Inflammatory macrophage treated with lipopolysaccharide for 1 hour (primary cell): ENCODE measurements at places on chromosomes 12 and 14.
A peak's percentile ranks its signal among the peaks of the same experiment; 100 is the strongest.

GRCh38 chr14:49867831-49868719, 15.5 kb upstream of the NEMF start:
- peak; percentile 97 for DNase-seq

DNA sequence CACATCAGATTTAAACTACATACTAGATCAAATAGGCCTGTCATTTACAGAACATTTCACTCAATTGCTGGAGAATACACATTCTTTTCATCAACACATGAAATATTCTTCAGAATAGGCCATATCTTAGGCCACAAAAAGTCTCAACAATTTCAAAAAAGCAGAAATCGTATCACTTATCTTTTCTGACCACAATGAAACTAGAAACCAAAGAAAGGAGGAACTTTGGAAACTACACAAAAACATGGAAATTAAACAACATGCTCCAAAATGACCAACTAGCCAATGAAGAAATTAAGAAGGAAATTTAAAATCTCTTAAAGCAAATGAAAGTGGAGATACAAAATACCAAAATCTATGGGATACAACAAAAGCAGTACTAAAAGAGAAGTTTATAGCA, 35.1 kb downstream of the PARP11 start:
- DNase-seq = peak; percentile 80

DNA sequence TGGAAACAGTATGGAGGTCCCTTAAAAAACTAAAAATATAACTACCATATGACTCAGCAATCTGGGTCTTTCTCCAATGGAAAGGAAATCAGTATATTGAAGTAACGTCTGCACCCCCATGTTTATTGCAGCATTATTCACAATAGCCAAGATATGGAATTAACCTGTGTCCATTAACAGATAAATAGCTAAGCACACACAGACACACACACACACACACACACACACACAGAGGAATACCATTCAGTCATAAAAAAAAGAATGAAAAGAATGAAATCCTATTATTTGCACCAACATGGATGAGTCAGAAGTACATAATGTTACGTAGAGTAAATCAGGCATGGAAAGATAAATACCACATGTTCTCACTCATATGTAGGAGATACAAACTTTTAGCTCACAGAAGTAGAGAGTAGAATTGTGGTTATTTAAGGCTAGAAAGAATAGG, 4.7 kb downstream of the KLRK1 start:
- DNase-seq = no peak

DNA sequence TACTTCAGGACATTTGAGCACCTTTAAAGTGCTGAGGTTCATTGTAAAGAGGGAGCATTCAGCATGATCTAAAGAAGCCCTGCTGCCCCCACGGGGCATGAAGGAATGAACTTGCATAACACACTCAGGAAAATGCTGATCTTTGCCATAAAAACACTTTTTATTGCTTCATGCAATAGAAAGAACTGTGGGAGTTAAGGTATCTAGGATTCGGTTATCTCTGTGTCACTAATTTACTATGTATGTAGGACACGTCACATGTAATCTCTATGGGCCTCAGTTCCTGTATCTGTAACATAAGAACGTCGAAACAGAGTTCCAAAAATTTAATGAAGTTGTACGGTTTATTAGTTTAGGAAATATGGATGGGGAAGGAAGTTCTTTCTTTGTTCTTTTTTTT, 33.0 kb downstream of the BTBD7 start:
- no peak for DNase-seq

DNA sequence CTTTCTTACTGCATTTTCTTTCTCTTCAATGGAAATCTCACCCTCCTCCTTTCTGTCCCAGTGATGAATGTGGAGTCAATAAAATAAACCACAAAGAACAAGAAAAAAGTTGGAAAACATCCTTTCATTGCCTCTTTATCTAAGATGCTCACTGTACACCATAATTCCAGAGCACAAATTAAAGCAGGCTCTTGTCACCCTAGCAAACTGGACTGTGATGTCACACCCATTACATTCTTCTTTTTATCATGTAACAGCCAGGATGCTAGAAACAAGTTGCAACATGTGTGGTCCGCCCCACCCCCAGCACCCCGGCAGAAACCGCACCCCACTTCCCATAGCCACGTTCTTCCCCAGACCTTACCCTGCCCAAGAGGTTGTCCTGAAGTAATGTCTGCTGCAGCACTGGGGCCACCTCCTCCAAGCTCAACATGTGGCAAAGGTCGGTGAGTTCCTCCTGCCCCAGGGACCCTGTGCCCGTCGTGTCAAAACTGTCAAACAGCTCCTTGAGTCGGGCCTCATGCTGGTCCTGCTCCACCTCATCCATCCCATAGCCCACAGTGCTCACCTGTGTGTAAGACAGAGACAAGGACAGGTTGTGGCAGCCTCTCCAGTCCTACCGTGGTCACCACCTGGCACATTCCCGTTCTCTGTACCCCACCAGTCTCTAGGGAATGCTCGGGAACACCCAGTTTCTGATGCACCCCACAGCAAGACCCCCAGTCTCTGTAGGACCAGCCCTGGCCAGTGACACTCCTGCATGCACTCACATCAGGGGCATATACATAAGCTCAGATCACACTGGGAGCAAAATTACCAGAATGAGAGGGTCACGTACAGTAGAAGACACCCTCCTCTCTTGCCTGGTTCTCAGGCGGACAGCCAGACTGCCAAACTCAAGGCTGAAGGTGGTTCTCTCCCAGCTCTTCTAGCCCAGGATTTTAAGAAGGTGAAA, 9.2 kb downstream of the NIN start:
- DNase-seq = peak; percentile 68

- no peak for DNase-seq
Observed at GRCh38 chr12:66724616-66725015, 45.7 kb upstream of the GRIP1 start.

DNA sequence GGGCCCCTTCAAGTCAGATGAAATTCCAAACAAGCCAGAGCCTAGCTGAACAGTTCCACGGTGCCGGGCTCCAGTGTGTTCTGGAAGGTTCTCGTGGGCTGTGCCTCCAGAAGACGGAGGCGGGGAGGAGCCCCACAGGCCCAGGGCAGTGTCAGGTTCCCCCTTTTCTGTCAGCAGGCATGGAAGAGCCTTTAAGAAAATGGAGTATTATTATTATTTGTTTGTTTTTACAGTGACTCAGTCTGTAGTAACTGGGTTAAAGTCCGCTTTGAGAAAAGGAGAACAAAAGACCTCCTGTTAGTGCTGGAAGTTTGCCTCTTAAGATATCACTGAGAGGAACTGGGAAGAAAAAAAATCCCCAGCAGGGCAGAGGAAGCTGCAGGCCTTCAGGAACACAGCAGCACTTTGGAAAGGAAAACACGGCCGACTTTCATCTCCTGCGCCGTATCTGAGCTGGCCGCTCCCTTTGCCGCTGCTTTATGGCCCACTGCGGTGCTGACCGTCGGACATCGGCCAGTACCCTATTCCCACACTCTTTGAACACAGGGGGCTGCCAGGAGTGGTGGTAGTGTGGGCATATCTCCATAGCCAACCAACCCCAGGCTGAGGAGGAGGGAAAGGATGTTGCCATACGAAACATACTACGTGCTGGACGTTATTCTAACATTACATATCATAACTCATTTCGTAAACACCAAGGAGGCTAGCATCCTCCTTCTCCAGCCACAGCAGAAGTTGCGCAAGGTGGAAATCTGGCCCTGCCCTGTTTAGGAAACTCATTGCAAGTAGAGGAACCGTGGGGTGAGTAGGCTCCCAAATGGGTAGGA, 194.0 kb downstream of the ZFP36L1 start:
- DNase-seq = peak; percentile 96

DNA sequence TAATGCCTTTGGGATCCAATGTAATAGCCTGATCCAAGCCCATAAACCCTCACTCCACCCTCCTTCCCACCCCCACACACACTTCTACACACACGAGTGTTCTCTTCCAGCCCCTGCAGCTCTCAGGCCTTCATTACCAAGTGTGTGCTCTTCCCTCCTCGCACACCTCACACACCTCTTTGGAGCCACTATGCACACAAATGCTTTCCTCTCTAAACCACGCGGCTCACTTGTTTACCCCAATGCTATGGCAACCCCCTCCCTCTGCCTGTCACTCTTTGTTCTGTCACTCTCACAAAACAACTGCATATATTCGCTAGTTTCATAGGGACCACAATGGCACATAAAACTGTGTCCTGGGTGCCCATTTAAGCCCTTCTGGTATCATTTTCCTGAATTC, 35.1 kb downstream of the PPP2R5E start:
- no peak for DNase-seq

- DNase-seq = no peak
Observed at GRCh38 chr12:31797230-31797872, 68.5 kb upstream of the AMN1 start.

GRCh38 chr14:41773536-41774279, 167.0 kb downstream of the LRFN5 start:
- no peak for DNase-seq

GRCh38 chr14:58907803-58908202, 270.0 kb downstream of the DACT1 start:
- no peak for DNase-seq

DNA sequence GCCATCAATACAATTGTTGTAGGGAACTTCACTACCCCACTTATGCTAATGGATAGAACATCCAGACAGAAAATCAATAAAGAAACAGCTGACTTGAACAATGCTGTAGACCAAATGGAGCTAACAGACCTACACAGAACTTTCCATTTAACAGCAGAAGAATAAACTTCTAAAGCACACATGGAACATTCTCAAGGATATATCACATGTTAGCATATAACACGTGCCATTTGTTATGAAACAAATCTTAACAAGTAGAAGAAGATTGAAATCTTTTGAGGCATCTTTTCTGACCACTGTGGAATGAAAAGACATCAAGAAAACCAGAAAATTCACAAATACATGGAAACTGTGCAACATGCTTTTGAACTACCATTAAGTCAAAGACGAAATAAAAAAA, 62.5 kb upstream of the RNU6-8 start:
- DNase-seq = no peak

DNA sequence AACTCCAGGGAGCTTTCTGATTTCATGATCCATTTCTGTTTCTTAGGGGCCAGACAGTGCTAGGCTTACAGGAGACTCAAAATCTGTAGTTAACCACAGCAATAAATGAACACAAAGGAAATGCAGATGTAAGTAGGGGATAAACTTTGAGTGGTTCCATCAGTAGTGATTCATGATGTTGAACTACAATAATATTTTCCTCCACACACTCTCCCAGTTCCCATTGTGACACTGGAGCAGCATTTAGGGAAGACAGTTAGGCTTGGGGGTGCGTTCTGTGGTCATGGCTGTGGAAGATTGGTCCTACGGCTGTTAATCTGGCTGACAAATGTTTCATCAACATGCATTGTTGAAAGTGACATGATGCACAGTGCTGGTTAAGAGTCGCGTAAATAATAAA, 66.9 kb downstream of the HMGA2 start:
- no peak for DNase-seq

GRCh38 chr12:46087916-46088439, 97.6 kb upstream of the SCAF11 start:
- DNase-seq = no peak

DNA sequence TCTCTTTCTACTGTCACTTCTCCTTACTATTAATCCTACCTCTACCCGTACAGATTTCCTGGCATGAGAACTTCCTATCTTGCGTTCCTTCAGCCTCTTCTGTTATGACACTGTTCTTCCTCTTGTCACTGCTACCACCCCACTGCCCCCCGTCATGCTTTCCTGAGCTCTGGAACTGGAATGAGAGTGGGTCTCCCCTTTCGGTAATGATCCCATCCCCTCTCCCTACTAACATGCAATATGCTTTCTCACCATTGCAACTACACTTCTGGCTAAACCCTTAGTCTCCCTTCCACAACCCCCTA, 4.9 kb upstream of the AP1G2 start:
- DNase-seq = peak; percentile 34

DNA sequence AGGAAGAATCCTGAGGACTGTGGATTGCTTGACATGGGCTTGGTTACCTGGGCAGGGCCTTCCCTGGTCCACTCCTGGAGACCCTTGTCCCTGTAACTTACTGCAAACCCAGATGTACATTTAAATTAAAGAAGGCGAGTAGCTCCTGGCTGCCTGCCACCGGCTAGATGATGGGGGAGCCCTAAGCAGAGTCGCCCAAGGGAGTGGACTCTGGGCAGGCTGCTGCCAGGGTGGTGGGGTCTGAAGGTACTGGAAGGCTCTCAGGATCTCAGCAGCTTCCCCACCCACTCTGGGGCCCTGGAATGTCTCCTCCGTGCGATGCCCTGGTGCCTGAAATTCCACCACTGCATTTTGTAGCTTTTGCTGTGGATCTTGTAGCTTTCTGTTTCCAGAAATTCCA, 74.7 kb downstream of the FBXL14 start:
- no peak for DNase-seq

DNA sequence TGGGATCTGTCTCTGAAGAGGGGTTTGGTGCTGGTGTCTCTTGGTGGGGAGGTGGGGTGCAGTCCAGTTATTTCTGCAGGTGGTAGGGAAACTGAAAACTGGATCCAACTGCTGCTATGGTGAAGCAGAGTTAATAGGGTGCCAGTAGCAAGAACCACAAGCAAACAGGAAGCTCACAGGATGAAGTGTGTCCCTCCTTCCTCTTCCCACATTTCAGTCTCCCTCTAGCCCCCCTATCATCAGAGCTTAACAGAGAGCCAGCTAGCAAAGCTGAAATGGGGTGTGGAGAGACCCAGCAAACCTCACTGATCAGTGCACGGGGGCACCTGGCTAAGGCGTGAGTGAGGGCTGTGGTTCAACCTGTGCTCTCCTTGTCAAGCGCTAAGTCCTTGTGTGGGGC, 69.1 kb upstream of the C12orf71 start:
- DNase-seq = no peak

DNA sequence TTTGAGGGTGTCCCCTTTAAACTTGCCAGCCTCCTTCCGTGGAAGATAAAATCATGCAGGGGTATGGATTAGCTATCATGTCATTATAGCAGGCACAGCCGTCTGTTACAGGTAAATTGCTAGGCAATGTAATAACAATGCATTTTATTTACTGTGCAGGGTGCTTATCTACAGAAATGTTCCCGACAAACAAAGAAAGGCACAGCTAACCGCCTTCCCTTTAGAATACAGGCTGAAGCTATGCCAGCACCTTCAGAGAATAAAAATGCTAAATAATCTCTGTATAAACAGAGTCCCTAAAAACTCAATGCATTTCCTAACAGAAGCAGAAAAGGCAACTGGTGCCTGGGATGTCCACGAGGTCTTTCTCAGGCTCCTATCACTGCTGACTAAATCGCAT, 239.2 kb downstream of the SPTSSA start:
- no peak for DNase-seq

DNA sequence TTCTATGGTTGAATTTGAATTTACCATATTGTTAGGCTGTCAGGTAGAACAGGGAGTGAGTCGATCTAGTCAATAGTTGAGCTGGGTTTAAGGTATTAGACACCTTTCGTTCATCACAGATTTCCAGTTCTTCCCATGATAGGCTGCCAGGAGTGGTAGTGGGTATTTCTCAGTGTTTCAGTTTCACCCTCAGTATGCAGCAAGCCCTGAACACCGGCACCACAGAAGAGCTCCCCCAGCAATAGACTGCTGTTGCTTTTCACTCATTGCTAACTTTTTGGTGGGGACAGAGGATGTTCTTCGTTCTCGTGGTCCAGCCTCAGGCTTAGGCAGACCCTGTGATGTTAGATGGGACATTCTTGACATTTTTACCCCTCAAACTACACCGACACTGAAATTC, 164.6 kb downstream of the PTPRO start:
- DNase-seq = no peak
